ENCODE measurements at places on chromosomes 3 and 15. TPM values are rescaled to one million over a fixed set of nuclear protein-coding genes. Genes with fewer than 3 reads are reported as not detected.

- no peak for DNase-seq
These were observed 6.7 kb upstream of the DENND6A start for GRCh38 chr3:57699591-57699990.

- DNase-seq: no peak
These were observed 119.9 kb upstream of the GAP43 start for GRCh38 chr3:115503394-115503793.

DNA sequence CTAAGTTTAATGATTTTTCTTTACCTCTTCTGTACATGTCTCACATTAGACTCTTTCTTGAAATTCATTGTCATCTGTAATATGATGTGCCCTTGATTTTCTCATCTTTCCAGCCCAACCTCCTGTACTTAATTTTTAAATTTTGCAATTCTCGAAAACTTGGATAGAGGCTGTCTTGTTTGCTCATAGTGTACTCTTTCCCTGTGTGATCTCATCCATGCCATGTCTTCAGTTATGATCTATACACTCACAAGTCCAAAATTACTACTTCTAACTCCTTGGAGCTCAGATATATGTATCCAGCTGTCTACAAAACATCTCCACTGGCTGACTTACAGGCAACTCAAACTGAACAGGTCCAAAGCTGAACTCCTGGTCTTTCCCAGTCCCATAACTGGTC is 42.2 kb downstream of the CD200 start:
- no peak for DNase-seq

- DNase-seq: no peak
These were observed 13.8 kb downstream of the AVEN start for GRCh38 chr15:34025252-34025651.

The CCDC66 gene
- polyA plus RNA-seq: 19.0 TPM

DNA sequence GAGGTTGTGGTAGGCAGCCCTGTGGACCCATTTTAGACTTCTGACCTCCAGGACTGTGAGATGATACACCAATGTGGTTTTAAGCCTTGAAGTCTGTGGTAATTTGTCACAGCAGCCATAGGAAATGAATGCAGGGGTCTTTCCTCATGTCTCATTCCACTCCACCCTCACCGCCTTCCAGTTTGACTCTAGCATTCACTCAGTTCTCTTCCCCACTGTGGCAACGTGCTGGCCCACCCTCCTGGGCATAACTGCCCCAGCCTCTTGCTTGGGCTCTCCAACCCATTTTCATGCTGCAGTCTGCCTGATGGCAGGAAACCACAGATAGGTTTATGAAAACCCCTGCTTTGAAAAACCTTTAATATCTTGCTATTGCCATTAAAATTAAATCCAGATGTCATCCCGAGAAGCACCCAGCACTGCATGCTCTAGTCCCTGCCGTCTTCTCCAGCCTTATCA is 7.3 kb upstream of the TRNT1 start:
- no peak for DNase-seq

GRCh38 chr3:40660554-40660953 is 135.8 kb downstream of the ZNF621 start:
- no peak for DNase-seq

GRCh38 chr3:113054552-113054951 is 63.8 kb downstream of the GTPBP8 start:
- no peak for DNase-seq

GRCh38 chr3:169112153-169112892 is 551.2 kb downstream of the MECOM start:
- DNase-seq: no peak

The SUSD5 gene
- polyA plus RNA-seq: 1.8 TPM

DNA sequence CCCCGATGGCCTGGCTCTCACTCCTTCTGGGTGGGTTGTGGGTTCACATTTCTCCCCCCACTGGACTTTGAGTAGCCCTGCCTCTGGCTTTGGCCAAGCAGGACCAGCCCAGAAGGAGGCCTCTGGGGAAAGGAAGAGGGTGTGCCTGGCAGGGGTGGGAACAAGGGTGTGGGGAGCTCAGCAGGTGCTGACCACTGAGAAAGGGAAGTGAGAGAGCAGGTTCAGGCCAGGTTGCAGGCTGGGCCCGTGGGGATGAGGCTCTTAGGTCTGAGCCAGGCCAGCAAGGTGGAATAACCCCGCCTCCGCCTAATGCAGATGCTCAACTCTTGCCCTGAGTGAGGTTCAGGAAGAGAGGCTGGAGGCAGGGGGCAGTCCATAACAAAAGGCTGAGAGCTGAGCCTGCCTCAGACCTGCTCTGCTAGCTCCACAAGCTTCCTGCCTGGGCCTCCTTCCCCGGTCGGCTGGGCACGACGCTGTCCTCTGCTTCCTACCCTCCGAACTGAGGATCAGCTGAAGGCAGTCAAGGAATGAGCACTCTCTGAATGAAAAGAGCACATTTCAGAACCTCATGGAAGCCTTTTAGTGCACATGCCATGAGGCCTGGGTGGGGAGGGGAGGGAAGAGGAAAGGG is 82.7 kb downstream of the TLE3 start:
- no peak for DNase-seq

DNA sequence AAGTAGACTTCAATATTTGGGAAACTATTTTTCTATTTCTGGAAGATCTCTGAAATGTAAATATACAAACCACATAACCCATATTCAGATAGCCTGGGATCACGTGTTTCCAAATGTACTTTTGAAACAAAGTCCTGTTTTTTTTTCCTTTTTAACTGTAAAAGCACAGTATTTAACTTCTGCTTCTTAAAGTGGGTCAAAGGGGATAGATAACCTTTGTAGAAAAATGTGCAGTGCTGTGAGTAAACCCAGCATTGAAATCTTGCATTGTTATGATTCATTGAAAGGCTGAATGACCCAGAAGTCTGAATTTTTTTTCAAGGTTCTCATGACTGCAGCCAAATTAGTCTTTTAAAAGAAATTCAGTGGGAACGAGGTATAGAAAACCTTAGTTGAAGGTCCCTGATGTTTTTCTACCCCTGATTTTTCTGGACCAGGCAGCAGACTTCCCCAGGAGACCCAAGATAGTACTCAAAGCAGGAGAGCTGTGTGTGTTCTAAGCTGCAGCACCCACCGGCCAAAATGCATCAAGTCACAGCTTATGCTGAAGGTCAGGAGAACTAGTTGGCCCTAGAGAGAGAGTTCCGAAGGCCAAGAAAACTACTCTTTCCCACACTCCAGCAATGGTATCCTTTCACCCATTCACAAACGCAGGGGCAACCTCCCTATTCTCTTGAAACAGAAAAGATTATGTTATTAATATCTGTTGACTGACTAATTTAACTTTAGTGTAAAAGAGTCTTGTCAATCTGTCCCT is 43.6 kb upstream of the APH1B start:
- no peak for DNase-seq

DNA sequence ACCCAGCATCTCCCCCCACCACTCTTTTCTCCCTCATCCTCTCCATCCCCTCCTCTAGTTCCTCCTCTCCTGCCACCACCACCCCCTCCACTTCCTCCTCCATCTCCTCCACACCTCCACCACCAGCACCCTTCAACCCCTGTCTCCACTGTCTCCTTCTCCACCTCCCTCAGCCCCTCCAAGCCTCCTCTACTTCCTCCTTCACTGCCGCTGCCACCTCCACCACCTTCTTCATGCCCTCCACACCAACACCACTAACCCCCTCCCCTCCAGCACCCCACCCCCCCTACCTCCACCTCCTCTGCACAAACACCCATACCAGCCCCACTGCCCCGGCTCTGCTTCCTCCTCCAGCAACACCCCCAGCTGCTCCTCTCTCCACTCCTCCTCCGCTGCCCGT is 88.0 kb downstream of the HES1 start:
- no peak for DNase-seq

GRCh38 chr3:45148921-45149320 is 2.7 kb upstream of the CDCP1 start:
- DNase-seq: no peak

The GABRB3 gene
- polyA plus RNA-seq: 1.0 TPM

DNA sequence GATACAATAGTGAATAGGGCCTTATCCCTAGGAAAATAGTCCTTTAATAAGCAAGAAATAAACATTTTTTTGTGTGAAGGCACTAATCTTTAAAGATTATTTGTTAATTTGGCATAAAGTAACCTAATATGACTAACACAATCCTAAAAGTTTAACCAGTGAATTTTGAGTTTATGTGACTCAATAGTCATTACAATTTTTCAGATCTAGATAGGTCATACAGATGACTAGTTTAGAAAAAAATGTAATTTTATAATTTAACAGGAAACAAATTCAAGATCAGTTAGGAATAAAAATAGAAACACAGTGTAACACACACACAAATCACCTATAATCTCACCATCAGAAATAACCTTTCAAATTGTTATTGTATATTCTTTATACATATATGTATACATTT is 620.7 kb upstream of the ALCAM start:
- DNase-seq: no peak

- DNase-seq: no peak
These were observed 25.7 kb downstream of the ZMAT3 start for GRCh38 chr3:179045719-179046402.
